ENCODE measurements at places on chromosomes 5 and 9.

DNA sequence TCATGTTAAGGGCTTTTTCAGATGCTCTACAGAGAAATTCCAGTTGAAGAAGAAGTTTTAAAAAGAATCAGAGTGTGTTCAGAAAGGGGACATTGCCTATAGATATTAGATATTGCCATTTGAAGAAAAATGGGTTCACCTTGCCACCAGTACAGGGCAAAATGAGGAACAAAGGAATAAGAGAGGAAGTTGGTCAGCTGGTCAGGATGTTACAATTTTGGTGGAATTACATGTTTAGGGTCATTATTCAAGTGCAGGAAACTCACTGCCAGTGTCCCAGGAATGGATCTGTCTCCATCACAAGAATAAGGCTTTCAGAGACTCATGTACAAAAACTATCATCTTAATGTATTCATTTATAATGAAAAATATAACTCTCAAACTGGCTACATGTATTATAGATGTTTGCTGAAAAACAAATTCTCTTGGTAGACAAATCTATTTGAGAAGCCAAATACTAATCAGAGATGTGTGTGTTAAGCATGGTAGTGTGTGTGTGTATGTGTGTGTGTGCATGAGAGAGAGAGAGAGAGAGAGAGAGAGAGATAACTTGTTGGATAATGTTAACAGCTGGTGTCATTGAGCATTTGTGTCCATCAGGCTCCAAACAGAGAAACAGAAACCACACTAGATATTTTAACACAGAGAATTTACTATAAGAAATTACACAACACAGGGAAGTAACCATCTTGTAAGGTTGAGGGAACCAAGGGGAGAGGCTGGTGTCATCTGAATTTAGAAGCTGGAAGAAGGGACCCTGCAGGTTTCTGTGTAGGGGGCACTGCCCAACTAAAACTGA lies 5.0 kb upstream of the C1QTNF3 start:
- no peak for DNase-seq

GRCh38 chr5:74594137-74595040 lies 46.1 kb downstream of the ENC1 start:
- no peak for DNase-seq

GRCh38 chr9:78676623-78677022 lies 379.7 kb downstream of the PSAT1 start:
- no peak for DNase-seq

GRCh38 chr9:12956261-12956660 lies 181.4 kb downstream of the LURAP1L start:
- DNase-seq, result no peak

GRCh38 chr9:15867988-15868387 lies 315.1 kb downstream of the CCDC171 start:
- no peak for DNase-seq
